Hematopoietic multipotent progenitor cell (in vitro differentiated cells): ENCODE measurements at places on chromosomes 11 and 22. TPM values are rescaled to one million over a fixed set of nuclear protein-coding genes. Genes with fewer than 3 reads are reported as not detected.

DNA sequence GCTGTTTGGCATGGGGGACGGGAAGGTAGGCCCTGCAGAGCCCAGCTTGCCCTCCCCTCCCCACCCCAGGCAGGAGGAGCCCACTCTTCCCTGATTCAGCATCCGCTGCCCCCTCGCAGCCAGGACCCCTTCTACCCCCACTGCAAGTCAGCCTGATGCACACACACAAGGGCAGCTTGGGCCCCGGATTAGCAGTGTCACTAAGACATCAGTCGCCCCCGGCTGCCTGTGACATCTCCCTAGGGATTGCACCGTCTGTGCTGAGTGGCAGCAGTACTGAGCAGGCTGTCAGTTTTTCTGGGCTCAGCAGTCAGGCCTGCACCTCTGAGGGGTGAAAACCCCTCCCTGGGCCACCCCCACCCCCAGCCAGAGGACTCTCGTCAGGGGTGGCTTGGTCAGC, 30.4 kb upstream of the SYT7 start:
- DNase-seq = no peak

- no peak for DNase-seq
These were observed 19.6 kb downstream of the SPATA19 start for GRCh38 chr11:133825666-133826065.

- no peak for DNase-seq
These were observed 9.1 kb upstream of the CKAP5 start for GRCh38 chr11:46855167-46855566.

CFAP300 gene
- not detected for total RNA-seq

DNA sequence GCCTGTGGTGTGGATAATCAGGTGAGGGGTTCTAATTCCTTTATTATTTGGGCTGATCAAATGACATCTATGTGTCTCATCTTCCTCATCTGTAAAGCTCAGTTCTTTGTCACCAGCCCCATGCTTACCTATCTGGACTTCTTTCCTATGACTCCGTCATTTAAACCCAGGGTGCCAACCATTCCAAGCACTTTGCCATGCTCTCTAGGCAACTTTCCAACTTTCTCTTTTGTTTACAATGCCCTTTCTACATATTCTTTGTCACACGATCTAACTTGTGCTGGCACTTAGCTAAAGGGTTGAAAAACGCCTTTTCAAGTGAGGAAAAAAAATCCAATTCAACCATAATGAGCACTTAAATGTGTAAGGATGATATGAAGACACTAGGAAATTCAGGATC, 27.9 kb downstream of the EXPH5 start:
- DNase-seq = no peak

GRCh38 chr22:31344578-31345330, 1.4 kb downstream of the PATZ1 start:
- no peak for DNase-seq
